Natural killer cell treated with Interleukin-12 subunit alpha and Interleukin-12 subunit beta and Interleukin-15 and Interleukin-18, amount 100 ng/mL, for 72 hours (primary cell): ENCODE measurements at places on chromosomes 13 and 19. TPM values are rescaled to one million over a fixed set of nuclear protein-coding genes. Genes with fewer than 3 reads are reported as not detected.

DNA sequence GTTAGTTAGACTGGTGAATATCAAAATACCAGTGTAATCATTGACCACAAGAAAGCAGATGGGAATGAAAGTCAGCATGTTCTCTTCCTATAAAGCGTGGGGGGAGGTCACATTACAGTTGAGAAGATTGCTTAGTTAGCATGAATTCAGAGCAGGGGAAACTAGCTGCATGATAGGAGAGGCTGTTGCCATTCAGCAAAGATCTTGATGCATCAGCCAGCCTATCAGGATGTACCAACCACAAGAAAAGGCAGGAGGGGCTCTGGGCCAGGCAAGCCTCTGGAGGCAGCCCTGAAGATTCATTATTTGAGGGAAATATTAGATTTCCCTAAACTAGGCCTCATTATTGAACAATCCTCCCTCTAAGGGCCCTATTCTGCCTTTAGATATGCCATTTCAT, 5.0 kb upstream of the MTMR6 start:
- H3K4me1 ChIP-seq: peaks cover 5% of the 10 kb centered on the region
- H3K27me3 ChIP-seq: peaks cover 37% of the 10 kb centered on the region
- no peak overlapping the region for H3K4me3 ChIP-seq
- DNase-seq: no peak
- no peaks in the 10 kb centered on the region for H3K36me3 ChIP-seq

DNA sequence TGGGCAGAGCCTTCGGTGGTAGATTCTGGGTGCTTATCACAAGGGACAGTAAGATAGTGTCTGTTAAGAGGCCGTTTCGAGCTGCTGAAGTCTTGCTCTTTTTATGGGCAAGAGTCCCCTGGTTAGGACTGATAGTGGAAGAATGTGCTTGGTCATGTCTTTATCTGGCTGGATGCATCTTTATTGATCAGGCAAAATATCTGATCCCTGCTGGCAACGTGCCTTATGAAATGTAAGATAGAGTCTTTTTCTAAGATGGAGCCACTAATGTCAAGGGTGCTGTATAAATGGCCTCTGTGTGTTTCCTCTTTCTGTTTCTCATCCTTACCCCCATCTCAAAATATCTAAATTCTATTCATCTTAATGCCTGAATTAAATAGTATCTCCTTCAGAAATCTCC, 53.3 kb downstream of the MYO16 start:
- no peak for DNase-seq
- H3K36me3 ChIP-seq: no peaks in the 10 kb centered on the region

GRCh38 chr13:111209613-111210012, 94.5 kb downstream of the ARHGEF7 start:
- no peak for DNase-seq
- no peaks in the 10 kb centered on the region for H3K36me3 ChIP-seq
- peaks cover 15% of the 10 kb centered on the region for H3K4me1 ChIP-seq
- H3K4me3 ChIP-seq: no peak overlapping the region
- H3K27ac ChIP-seq: no peak overlapping the region

The WDFY2 gene
- 9.3 TPM for total RNA-seq

- H3K27me3 ChIP-seq: no peaks in the 10 kb centered on the region
- H3K4me1 ChIP-seq: peaks cover 17% of the 10 kb centered on the region
- peaks cover 7% of the 10 kb centered on the region for H3K36me3 ChIP-seq
These were observed 6.0 kb upstream of the KPTN start for GRCh38 chr19:47490031-47490430.

The PEAK3 gene
- 2.4 TPM for total RNA-seq

The ZNF226 gene
- total RNA-seq: 10.6 TPM

- H3K27ac ChIP-seq: no peak overlapping the region
- H3K4me1 ChIP-seq: no peaks in the 10 kb centered on the region
- no peak overlapping the region for H3K4me3 ChIP-seq
- no peaks in the 10 kb centered on the region for H3K36me3 ChIP-seq
- H3K27me3 ChIP-seq: peaks cover 12% of the 10 kb centered on the region
These were observed 30.1 kb upstream of the CCDC124 start for GRCh38 chr19:17902701-17903100.

The CCDC194 gene
- 4.4 TPM for total RNA-seq

The KLK3 gene
- not detected for total RNA-seq

DNA sequence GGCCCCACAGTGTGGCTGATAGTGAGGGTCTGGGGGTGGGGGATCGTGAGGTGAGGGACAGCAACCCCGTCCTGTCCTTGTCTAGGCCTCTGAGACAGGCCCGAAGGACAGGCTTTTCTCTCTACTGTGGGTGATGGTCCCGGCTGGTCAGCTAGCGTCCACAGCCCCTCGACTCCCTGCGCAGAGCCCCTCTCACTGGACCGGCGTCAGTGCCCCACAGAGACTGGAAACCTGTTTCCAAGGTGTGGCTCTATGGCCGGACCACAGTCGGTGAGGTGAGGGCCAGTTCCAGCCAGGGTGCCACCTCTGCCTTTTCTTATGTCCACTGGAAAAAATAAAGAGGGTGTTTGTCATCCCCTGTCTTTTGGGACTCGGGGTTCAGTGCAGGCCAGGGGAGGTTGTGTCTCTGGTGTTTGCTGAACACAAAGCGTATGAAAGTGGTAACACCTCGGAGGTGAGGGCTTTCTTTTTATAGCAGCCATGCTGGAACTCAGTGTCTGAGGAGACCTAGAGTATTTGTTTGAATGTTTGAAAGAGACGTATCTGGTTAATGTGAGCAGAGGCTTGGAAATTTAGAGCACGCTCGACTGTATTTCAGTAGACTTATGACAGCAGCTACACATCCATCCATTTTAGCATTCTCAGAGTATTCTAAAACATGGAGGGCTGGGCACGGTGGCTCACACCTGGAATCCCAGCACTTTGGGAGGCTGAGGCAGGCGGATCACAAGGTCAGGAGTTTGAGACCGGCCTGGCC, 22.8 kb downstream of the ATP11A start:
- no peak overlapping the region for H3K27ac ChIP-seq
- no peaks in the 10 kb centered on the region for H3K27me3 ChIP-seq
- no peaks in the 10 kb centered on the region for H3K36me3 ChIP-seq
- DNase-seq: peak; percentile 41
- peaks cover 31% of the 10 kb centered on the region for H3K4me1 ChIP-seq

DNA sequence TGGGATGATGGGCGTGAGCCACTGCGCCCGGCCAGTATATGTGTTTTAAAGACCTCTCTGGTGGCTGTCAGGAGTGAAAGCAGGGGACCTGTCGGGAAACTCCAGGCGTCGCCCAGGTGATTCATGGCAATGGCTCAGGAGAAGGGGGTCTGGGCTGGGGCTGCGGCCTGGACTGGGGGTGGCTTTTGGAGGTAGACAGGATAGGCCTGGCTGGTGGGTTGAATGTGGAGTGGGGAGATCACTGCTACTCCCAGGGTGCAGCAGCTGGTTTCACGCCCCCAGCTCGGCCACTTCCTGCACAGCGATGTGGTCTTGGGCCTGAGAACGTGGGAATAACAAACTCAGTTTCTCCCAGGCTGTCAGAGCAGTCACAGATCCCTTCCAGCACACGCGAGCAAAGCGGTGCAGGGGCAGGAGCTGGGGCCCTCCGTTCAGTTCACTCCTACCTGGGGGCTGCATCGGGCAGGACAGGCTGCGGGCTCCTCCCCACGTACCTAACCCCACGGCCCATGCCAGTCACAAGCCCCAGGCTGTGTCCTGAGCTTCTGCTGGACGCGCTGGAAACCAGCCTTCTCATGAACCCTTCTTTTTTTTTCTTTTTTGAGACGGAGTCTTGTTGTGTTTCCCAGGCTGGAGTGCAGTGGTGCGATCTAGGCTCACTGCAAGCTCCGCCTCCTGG, 18.9 kb downstream of the KDM4B start:
- H3K4me1 ChIP-seq: peaks cover 42% of the 10 kb centered on the region
- no peak for DNase-seq
- no peaks in the 10 kb centered on the region for H3K27me3 ChIP-seq
- H3K36me3 ChIP-seq: no peaks in the 10 kb centered on the region

GRCh38 chr13:73218181-73218580, 159.4 kb downstream of the KLF5 start:
- H3K4me3 ChIP-seq: no peak overlapping the region
- peaks cover 5% of the 10 kb centered on the region for H3K4me1 ChIP-seq
- H3K36me3 ChIP-seq: no peaks in the 10 kb centered on the region
- no peak for DNase-seq
- peaks cover 16% of the 10 kb centered on the region for H3K27me3 ChIP-seq
- no peak overlapping the region for H3K27ac ChIP-seq

- H3K27me3 ChIP-seq: no peaks in the 10 kb centered on the region
- H3K27ac ChIP-seq: no peak overlapping the region
- peaks cover 42% of the 10 kb centered on the region for H3K4me1 ChIP-seq
- no peak overlapping the region for H3K4me3 ChIP-seq
These were observed 45.4 kb downstream of the ARHGAP35 start for GRCh38 chr19:46906221-46906620.

- H3K4me1 ChIP-seq: peaks cover 23% of the 10 kb centered on the region
- H3K4me3 ChIP-seq: no peak overlapping the region
- no peaks in the 10 kb centered on the region for H3K36me3 ChIP-seq
These were observed 3.1 kb upstream of the ZBTB45 start for GRCh38 chr19:58522709-58523108.

DNA sequence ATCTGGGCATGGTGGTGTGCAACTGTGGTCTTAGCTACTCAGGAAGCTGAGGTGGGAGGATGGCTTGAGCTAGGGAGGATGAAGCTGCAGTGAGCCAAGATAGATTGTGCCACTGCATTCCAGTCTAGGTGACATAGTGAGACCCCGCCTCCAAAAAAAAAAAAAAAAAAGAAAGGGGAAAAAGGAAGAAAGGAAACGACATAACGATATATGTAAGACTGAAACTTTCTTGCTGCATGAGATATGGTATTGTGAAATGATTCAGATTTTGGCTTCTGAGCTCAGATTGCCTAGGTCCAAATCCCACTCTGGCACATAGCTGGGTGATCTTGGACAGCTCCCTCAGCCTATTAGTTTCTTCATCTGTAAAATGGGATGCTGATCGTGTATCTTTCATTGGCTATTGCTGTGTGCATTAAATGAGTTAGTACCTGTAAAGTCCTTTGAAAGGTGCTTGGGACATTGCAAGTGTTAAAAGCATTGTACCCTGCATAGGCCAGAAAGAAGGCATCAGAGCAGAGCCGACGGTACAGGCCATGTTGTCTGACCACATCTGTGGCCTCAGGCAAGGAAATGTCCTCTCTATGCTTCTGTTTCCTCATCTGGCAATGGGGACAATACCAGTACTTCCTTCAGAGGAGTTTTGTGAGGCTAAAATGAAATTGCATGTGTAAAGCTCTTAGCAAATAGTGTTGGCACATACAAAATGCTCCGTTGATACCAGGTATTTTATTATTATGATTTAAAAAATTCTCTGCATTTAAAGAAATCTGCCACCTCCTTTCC, 32.6 kb upstream of the SLC46A3 start:
- peaks cover 14% of the 10 kb centered on the region for H3K4me1 ChIP-seq
- no peak overlapping the region for H3K4me3 ChIP-seq
- H3K27ac ChIP-seq: no peak overlapping the region
- H3K36me3 ChIP-seq: no peaks in the 10 kb centered on the region

GRCh38 chr13:95298971-95299621, 2.2 kb downstream of the ABCC4 start:
- H3K4me3 ChIP-seq: peak overlapping the region; percentile 91
- no peak overlapping the region for H3K27ac ChIP-seq
- DNase-seq: no peak
- H3K4me1 ChIP-seq: peaks cover 20% of the 10 kb centered on the region
- H3K27me3 ChIP-seq: peaks cover 4% of the 10 kb centered on the region
- no peaks in the 10 kb centered on the region for H3K36me3 ChIP-seq

The SLC7A10 gene
- not detected for total RNA-seq

DNA sequence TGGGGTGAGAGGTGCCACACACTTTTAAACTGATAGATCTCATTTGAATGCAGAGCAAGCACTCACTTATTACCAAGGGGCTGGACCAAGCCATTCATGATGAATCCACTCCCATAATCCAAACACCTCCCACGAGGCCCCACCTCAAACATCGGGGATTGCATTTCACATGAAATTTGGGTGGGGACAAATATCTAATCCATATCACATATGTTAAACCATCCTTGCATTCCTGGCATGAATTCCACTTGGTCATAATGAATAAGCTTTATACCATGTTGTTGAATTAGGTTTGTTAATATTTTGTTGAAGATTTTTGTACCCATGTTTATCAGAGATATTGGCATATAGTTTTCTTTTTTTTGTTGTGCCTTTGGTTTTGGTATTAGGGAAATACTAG, 1198.7 kb upstream of the ATXN8OS start:
- no peak overlapping the region for H3K27ac ChIP-seq
- no peak for DNase-seq
- H3K27me3 ChIP-seq: no peaks in the 10 kb centered on the region
- no peaks in the 10 kb centered on the region for H3K4me1 ChIP-seq
- H3K4me3 ChIP-seq: no peak overlapping the region

DNA sequence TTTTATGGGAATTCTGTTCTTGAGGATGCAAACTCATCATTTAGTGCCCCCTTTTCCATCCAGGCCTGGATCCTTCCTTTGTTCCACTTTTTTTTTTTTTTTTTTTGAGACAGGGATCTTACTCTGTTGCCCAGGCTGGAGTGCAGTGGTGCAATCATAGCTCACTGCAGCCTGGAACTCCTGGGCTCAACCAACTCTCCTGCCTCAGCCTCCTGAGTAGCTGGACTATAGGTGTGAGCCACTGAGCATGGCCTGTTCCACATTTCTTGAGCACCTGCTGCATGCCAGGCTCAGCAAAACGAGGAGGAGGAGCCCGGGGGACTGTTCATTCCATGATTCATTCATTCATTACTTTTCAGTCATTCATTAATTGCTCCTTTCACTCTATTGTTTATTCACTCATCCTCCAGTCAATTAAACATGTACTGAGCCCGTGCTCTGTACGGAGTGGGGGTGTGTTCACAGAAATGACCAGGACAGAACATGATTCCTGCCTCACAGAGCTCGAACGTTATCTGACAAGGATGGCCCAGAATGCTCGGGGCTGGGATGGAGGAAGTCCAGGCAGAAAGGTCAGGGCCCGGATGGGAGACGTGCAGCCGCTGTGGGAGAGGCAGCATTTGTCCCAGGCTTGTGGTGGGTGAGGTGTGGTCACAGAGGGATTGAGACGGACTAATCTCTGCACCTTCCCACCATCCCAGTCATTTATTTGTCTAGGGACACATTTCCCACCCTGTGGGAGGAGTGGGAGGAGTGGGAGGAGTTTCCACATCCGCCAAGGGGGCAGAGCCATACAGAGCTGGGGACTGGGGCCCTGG, 51.2 kb upstream of the SHKBP1 start:
- H3K4me3 ChIP-seq: no peak overlapping the region
- H3K36me3 ChIP-seq: no peaks in the 10 kb centered on the region
- no peak overlapping the region for H3K27ac ChIP-seq
- no peak for DNase-seq
- H3K27me3 ChIP-seq: peaks cover 9% of the 10 kb centered on the region

DNA sequence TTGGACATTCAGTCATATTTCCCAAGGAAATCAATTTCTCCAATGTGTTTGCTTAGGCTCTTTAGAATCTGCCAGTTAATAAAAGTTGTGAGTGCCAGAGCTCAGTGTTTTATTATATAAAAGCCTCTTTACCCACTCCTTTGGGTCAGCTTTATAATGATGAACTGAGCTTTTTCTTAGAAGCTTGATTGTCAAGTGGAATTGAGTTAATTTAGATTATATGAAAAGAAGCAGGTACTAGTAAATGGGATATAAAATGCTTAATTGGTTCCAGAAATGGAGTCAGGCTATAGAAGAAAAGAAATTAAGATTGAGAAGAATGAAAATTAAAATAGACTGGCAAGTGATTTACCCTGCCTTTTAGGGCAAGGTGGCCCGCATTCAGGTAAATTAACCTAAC, 363.2 kb downstream of the SLITRK6 start:
- H3K27me3 ChIP-seq: no peaks in the 10 kb centered on the region
- no peaks in the 10 kb centered on the region for H3K4me1 ChIP-seq
- H3K36me3 ChIP-seq: peaks cover 5% of the 10 kb centered on the region
